ENCODE measurements at places on chromosomes 5 and 9.

GRCh38 chr9:69090140-69090750, 54.7 kb downstream of the FXN start:
- DNase-seq, result no peak

GRCh38 chr9:35760651-35761050, 6.6 kb upstream of the MSMP start:
- DNase-seq, result peak; percentile 15

DNA sequence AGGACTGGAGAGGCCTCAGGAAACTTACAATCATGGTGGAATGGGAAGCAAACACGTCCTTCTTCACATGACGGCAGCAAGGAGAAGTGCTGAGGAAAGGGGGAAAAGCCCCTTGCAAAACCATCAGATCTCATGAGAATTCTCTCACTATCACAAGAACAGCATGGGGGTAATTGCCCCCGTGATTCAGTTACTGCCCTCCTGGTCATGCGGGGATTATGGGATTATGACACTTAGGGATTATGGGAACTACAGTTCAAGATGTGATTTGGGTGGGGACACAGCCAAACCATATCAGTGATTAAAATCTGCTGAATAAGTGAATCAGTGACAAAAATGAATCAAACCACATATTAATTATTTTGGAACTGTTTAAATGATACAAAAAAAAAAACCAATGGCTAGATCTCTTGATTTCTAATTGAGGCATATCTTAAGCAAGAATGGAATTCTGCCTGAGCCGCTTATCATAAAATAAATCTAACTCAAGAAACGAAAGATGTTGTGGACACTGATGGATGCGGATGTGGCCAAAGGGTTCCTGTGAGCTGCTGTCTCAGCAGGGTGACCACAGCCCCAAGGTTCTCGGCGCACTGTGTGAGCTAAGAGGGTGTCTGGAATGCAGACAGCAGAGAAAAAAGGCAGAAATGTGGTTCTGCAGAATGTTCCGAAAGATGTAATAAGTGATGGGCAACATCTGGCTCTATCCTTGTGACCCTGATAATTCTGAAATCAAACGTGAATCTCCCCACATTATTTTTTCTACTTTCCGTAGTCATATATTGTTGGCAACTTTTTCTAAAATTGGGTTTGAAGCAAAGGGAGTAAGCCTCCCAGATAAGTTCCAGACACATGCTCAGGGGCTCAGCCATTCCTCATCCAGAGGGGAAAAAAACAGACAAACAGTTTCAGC, 107.2 kb upstream of the ICE1 start:
- no peak for DNase-seq

- DNase-seq, result no peak
These were observed 124.3 kb downstream of the FGF1 start for GRCh38 chr5:142561486-142562097.

GRCh38 chr9:130938652-130939404, at the start of gene FIBCD1:
TSS of gene FIBCD1 (minus strand) at chr9:130939247. CDS start at chr9:130938607, 640 bp downstream.
- no peak for DNase-seq

DNA sequence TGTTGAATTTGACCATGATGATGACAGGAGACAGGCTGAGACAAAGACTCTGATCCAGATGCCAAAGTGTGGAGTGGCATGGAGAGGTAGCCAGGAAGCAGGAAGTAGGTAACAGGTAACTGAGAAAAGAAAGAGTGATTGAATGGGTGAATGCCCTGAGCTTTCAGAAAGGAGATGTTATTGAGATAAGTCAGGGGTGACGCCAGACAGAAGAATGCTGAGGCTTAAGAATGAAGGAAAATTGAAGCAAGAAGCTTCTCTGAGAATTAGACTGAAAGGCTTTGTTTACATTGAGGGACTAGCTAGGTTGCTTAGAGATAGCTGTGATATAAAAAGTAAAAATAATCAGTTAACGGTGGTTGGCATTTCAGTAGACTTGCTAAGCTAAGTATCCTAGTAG, 165.7 kb downstream of the PSAT1 start:
- no peak for DNase-seq

- no peak for DNase-seq
These were observed 57.3 kb upstream of the FNIP1 start for GRCh38 chr5:131854134-131854533.

DNA sequence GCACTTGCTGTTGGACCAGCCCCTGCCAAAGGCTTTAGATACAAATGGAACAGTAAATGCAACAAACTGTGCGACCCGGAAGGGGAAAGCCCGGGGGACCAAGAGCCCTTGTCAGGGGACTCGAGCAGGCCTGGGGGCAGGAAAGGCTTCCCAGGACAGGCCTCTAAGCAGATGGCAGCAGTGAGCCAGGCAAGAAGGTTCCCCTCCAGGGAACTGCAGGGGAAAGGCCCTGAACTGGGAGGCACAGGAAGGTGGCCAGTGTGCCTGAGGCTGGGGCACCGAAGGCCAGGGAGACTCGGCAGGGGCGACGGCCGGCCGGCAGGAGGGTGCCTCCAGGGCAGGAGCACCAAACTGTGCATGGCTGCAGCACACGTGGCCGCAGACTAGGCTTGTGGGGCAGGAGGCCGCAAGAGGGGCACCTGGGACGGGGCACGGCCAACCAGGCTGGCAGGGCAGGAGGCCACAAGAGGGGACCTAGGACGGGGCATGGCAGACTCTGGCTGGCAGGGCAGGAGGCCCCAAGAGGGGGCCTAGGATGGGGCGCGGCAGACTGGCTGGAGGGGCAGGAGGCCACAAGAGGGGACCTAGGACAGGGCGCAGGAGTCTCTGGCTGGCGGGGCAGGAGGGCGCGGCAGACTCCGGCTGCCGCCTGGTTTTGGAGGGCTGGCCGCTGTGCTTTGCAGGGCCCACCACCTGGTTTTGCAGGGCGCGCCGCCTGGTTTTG, 10.0 kb downstream of the VAV2 start:
- DNase-seq, result no peak

DNA sequence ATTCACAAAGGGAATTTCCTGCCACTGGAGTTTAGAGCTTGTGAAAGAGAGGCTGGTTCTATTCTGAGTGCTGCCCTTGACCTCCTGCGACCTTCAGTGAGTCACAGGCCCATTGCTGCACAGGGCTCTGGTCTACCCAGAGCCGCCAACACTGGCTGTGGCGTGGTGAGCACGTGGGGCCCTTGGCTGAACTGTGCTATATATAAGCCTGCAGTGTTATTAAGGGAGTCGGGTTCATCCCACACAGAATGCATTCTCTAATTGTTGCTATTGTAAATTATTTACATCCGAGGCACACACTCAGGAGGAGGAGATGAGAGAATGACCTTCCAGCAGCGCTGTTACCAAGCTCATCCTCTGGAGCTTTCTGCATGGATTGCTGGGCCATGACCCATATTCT, 47.1 kb downstream of the BRINP1 start:
- DNase-seq, result no peak

DNA sequence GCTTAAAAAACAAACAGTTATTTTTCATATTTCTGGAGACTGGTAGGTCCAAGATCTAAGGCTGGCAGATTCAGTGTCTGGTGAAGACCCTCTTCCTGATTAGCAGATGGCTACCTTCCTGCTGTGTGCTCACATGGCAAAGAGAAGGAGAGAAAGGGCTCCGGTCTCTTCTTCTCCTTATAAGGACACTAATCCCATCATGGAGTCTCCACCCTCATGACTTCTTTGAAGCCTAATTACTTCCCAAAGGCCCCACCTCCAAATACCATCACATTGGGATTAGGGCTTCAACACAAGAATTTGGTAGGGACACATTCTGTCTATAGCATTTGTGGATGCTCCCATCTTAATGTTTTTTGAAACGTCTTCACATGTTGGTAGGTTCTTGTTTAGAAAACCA, 391.1 kb downstream of the TMEM161B start:
- no peak for DNase-seq

GRCh38 chr9:92850898-92851297, 26.9 kb downstream of the ZNF484 start:
- no peak for DNase-seq
